ENCODE measurements at places on chromosomes 12 and 14.

GRCh38 chr14:88975926-88976325 is 151.5 kb downstream of the TTC8 start:
- no peak for DNase-seq

DNA sequence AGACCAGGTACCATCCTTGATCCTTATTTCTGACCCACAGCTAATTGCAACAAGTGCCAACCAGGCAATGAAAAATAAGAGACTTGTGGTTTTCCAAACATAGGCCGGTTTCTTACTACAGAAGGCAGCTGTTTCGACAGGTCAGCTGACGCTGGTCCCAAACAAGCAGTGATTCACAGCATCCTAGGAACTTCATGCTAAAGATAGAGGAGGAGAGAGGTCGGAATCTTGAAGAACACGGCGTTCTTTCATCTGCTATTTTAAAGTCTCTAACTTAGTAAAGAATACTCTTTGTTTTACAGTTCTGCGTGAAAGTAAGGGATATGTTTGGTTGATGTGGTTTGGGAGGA is 28.1 kb upstream of the ADGRD1 start:
- peak; percentile 8 for DNase-seq

- DNase-seq: no peak
These were observed 324 bp upstream of the HOXC9 start for GRCh38 chr12:53999559-54000115.

- no peak for DNase-seq
These were observed 74.3 kb downstream of the PLEKHA5 start for GRCh38 chr12:19203539-19204506.

GRCh38 chr12:71303199-71303598 is 136.4 kb upstream of the LGR5 start:
- DNase-seq: no peak

- peak; percentile 20 for DNase-seq
These were observed 5.0 kb upstream of the SLC25A47 start for GRCh38 chr14:100317912-100318808.

GRCh38 chr12:27549801-27550652 is 26.0 kb downstream of the PPFIBP1 start:
- no peak for DNase-seq

GRCh38 chr14:67911562-67911961 is 92.0 kb downstream of the RAD51B start:
- no peak for DNase-seq

GRCh38 chr12:96360550-96360949 is 39.7 kb downstream of the CDK17 start:
- DNase-seq: no peak

DNA sequence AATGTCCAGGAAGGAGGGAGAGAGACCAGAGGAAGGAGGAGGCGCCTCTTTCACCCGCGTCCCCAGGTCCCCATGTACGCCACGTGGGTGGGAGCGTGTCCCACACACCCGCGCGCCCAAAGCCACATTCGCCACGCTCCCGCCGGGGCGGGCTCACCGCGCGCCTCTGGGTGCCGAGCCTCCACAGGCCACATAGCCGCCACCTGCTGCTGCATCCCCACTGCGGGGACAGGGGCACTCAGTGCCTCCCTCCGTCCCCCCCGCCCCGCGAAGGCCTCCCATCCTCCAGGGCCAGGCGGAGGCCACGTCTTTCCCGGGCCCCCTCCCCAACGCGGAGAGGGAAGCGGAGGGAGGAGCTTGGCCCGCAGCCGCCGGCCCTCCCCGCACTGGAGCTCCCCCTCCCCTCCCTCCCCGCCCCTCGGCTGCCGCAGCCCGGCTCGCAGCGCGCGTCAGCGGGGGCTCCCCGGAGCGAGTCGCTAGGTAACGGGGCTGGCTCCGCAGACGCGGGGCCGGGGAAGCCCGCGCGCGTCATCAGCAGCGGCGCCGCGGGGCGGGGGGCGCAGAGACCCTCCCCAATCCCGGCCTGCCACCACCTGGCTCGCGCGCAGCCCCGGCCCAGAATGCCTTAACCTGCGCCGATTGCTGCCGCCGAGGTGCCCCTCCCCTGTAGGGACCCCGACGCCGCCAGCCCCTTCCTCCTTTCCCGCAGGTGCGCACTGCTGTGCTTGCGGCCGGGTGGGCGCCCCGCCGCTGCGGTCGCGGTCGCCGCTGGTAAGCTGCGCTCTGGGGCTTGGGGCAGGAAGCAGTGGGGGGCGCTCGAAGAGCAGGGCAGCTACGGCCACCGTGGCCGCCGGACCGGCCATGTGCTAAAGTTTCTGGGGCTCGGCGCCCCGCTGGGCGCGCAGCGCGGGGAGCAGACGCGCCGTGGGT is 536 bp upstream of the TUNAR start:
- no peak for DNase-seq

DNA sequence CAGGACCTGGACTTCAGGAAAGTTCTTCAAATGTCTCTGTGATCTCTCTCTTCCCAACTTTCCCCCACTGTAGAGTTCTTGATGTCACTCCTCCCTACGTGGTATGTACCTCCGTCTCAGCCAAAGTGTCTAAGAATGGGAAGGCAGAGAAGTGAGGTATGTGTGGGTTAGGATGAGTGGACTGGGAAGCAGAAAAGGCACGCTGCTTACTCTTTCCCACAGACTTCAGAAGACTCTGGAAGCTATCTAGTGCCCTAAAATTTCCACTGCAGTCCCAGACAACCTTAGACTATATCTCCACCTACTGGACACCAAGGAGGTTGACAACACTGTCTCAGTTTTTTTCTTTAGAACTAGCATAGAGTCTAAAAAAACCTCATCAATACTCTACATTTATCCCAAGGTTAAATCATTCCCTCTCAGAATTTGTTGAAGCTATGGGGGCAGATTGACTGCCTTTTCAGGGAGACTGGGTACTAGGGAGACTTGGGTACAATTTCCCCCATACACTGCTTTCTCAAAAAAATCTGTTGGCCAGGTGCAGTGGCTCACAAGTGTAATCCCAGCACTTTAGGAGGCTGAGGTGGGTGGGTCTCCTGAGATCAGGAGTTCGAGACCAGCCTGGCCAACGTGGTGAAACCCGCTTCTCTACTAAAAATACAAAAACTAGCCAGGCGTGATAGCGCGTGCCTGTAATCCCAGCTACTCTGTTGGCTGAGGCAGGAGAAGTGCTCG is 20.6 kb upstream of the ITGA5 start:
- DNase-seq: peak; percentile 72

- no peak for DNase-seq
These were observed 12.4 kb downstream of the LUM start for GRCh38 chr12:91098941-91099340.

Measured in hippocampal formation (tissue), 2 donors.